Skin of body (tissue), 3 donors: ENCODE measurements at places on chromosomes 16 and 17. TPM values are rescaled to one million over a fixed set of nuclear protein-coding genes. Genes with fewer than 3 reads are reported as not detected.

DNA sequence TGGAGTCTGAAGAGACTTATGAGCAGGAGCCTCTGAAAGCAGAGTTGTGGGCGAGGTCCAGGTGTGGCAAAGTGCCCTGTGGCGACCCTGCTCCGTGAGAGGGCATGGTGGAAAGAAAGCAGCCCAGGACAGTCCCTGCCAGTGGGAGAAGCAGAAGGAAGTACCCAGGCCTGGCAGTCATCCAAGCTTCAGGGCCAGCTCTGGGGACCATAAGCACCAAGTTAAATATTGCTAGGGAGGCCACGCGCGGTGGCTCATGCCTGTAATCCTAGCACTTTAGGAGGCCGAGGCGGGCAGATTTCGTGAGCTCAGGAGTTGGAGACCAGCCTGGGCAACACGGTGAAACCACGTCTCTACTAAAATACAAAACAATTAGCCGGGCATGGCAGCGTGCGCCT, 4.9 kb upstream of the ASGR1 start:
- DNase-seq = no peak

DNA sequence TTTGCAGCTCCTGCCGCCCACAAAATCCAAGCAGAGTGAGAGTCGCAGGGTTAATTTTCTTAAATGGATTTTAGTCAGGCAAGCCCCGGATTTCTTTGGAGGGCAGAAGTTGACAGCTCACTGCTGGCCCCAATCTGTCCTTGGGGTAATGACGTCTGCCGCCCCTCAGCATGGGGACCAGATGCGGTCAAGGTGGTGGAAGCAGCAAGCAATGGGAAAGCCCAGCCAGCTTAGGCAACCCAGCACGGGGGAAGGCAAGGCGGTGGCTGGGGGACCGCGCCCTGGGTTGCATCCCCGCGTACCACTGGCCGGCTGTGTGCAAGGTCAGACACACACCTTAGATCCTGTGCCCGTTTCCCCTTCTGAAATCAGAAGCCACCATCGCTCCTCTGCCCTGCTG, 321.7 kb downstream of the C16orf95 start:
- no peak for DNase-seq

DNA sequence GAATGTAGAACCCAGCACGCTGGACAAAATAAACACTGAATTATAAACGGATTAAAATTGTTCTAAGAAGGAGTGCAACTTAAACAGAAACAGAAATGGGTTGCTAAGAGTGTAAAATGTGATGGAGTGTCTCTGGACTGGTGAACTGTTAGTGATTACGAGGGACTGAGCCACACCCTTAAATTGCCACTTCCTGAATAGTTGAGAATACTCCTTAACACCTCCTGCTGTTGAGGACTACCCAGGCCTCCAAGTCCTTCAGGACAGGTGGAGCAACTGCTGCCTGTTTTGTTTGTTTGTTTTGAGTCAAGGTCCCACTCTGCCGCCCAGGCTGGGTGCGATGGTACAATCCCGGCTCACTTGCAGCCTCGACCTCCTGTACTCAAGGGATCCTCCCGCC, 25.8 kb upstream of the IRF8 start:
- no peak for DNase-seq

The ZPBP2 gene
- not detected for total RNA-seq

- no peak for DNase-seq
Observed at GRCh38 chr16:2810651-2811050, 6.4 kb upstream of the PRSS21 start.
